ENCODE measurements at places on chromosomes 16 and 17.

- no peak for DNase-seq
Measured at GRCh38 chr16:54053891-54054820, 232.4 kb downstream of the IRX3 start.

- DNase-seq: no peak
Measured at GRCh38 chr17:12113156-12113555, 92.5 kb downstream of the MAP2K4 start.

DNA sequence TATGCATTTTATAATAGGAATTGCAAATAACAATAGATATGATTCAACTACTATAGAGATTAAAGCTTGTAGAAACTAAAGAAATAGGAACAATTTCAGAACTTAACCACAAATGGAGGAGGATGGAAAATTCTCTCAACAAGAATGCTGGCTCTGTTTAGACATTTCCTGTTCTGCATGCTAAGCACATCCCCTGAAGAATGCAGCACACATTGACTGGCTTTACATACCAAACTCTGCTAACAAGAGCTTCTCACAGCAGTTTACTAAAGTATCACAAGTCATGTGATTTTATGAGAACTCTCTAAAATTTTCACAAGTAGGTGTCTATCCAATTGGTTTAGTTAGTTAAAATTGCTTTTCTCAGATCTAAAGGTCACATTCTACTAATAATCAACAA is 85.2 kb downstream of the SPAG9 start:
- DNase-seq: no peak

DNA sequence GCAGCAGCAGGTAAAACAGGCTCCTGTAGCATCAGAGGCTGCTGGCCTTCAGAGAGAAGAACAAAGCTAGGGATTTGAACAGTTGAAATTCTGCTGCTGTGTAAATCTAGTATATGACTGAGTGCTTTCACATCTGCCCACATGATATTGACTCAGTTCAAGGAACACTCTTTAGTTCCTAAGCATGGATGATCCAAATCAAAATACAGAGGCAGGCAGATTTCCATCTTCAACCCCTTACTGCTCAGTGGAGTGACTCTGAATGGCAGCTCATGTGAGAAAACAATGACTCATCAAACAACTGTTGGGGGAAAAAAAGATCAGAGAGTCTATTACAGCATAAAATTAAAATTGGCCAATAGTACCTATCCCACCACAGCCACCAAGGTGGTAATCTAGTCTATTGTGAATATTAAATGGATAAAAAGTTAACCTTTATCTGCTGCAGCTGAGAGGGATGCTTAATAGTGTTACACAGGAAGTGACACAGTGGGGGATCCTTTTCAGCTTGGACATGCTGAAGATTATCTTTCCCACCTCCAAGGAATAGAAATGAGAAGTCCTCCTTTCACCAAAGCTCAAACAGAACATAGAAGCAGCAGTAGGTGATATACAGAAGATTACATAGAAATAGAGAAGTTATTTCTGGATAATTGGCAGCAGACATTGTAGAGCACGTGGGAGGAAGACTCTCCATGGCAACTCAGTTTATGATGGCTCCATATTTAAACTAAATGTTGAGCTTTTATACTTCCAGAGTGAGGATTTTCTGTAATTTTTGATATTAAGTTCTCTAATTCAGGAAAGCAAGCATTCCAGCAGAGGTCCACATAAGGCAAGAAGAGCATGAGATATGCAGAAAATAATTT is 239.7 kb upstream of the ERCC4 start:
- DNase-seq: no peak

GRCh38 chr16:87457709-87458423 is 35.0 kb downstream of the ZCCHC14 start:
- DNase-seq: peak; percentile 53

DNA sequence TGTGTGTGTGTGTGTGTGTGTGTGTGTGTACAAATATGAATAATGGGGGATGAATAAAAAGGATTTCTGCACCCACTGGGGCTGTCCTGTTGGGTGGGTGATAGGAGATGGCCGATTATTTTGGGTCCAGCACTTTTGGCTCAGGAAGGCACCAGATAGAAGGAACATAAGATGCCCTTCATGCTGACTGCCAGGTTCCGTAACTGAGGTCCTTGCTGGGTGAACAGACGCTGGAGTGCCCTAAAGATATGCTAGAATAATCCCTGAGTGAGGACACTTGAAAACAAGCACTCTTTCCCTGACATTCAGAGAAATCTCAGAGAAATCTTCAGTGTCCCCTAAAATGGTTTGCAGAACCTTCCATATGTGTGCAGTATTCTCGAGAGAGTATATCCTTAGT is 17.7 kb downstream of the IRX6 start:
- no peak for DNase-seq

GRCh38 chr17:49191409-49191916 is 18.9 kb downstream of the GNGT2 start:
- DNase-seq: peak; percentile 39

DNA sequence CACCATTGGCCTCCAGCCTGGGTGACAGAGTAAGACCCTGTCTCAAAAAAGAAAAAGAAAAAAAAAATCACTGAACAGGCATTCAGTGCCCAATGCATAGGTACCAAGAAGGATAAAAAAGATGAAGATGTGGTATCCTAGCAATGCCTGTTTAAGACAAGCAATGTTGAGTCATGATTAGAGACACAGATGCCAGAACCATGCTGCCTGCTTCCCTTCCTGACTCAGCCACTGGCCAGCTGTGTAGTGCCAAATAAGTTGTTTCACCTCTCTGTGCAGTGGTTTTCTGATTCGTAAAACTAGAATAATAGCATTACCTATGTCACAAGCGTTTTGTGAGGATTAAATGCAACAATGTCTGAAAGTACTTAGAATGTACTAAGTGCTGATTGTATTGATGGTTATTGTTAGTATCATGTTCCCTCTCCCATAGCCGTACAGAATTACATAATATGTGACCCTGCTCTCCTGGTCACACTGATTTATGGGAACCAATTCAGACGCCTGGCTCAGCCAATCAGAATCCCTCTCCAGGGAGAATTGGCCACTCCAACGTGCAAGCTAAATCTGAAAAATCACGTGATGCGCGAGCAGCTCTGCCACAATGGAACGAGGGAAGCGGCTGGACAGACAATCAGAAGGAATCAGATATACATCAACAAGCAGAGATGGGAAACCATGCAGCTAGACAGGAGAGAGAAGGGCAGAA is 241.9 kb downstream of the SLC39A11 start:
- no peak for DNase-seq

- no peak for DNase-seq
Measured at GRCh38 chr17:73240561-73240960, 21.1 kb downstream of the CPSF4L start.

DNA sequence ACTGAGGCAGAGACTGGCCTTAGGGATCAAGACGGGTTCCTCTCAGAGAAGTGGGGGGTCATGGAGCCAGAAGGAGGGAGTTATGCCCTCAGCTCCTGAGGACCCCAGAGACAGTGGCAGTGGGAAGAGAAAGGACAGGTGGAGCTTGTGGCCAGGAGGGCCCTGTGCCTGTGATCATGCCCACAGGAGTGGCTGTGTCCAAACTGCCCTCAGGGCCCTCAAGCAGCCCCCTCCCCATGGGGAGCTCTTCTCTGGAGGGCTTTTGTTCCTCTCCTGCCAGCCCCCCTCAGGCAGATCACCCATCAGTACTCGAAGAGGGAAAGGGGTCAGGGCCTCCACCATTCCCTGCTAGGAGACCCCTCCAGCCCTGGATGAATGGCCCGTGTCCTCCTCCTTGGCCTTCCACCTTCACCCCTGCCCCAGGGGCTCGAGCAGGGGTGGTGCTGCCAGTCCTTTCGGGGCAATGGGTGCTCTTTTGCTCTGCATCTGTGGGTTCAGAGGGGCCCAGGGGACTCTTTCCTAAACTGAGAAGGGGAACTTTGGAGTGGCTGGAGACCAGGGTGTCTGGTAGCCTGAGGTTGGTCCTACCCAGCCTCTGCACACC is 52.7 kb downstream of the BEAN1 start:
- DNase-seq: no peak

DNA sequence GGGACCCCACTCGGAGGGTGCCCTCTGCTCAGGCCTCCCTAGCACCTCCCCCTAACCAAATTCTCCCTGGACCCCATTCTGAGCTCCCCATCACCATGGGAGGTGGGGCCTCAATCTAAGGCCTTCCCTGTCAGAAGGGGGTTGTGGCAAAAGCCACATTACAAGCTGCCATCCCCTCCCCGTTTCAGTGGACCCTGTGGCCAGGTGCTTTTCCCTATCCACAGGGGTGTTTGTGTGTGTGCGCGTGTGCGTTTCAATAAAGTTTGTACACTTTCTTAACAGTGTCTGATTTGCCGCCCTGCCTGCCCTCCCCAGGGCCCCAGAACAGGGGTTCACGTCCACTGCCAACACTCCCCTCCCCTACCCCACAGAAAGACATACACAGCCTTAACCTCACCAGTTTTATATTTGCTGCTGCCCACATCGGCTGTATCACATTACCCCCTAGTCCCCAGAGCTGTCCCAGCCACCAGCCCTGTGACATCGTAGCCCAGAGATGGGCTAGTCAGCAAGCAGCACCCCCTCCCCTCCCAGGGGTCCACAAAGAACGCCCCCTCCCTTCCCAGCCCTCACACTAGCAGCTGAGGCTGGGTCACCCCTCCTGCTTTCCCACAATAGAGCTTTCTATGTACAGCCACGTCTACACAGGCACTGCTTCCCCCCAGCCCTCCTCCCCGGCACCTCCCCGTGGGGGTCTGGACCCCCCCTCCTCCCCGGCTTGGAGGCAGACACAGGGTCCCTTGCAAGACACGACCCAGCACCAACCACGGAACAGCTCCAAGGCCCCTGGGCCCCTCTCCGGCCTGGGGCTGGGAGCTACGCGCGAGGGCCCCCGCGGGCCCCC is 7.9 kb downstream of the GRN start:
- peak; percentile 23 for DNase-seq

DNA sequence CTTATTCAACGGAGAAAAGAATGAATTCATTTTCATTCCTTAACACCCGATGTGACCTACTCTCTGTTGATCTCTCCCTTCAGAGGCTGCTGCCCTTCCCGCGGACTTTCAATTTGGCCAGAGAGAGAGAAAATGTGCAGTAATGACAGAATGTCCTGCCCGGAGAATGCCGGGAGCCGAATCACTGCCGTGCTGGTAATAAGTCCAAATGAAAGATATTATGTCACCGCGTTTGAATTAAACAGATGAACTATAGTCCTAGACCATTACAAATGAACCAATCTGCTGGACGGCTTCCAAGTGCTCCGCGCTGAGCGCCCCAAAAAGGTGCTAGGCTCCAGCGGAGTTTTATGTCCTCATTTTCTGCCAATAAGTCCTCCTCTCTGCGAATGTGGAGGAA is 14.7 kb upstream of the C16orf82 start:
- no peak for DNase-seq

DNA sequence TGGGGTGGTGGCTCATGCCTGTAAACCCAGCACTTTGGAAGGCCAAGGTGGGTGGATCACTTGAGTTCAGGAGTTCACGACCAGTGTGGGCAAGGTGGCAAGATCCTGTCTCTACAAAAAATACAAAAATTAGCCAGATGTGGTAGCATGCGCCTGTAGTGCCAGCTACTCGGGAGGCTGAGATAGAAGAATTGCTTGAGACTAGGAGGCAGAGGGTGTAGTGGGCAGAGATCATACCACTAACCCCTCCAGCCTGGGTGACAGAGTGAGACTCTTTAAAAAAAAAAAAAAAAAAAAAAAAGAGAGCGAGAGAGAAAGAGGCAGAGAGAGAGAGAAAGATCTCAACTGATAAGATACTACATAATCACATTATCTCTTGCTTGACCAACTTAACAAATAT is 45.9 kb downstream of the KANSL1 start:
- DNase-seq: no peak

DNA sequence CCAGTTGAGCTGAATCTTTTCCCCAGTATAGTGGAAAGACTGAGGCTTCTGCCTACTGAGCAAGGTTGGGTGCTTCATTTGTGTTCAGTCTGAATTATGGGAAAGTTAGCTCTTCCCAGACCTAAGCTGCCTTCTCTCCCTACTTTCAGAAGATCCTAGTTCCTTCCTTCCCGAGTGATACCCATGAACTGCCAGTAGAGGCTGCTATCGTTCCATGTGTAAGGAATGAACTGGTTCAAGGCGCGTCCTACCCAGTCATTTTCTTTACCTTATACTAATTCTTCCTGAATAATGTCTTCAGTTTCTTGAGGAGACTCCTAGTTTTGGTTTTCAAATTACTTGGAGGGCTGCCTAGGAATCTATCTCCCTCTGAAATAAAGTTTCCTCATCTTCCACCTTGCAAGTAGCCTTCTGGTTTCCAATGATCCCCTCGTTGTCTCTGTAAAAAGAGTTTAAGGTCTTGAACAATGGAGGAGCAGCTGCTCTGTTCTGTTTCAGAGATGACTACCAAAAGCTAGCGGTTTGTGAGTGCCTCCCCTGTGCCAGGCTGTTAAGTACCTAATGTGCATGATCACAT is 934 bp upstream of the AOC2 start:
- DNase-seq: peak; percentile 56

DNA sequence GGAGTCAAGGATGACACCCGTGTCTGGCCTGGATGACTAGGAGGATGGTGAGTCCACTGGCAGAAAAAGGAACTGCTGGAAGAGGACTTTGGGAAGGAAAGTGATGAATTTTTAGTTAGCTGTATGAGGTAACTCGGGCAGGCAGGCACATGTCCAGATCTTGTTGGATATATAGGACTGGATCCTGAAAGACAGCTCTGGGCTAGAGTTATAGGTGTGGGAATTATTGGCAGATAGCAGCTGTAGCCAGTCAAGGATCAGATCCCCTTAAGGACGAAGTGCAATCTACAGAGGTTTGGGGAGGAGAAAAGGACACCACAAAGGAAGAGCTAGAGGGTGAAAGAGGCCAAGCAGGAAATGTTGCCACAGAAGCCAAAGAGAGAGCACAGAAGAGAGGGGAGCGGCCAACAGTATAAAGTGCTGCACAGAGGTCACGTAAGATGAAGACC is 10.1 kb downstream of the CYB5D1 start:
- DNase-seq: no peak
